ENCODE measurements at places on chromosomes 6 and 20.

- DNase-seq = no peak
These were observed 114.0 kb downstream of the PDSS2 start for GRCh38 chr6:107345393-107345792.

- DNase-seq = no peak
These were observed 298.2 kb downstream of the PHACTR1 start for GRCh38 chr6:13014504-13015378.

DNA sequence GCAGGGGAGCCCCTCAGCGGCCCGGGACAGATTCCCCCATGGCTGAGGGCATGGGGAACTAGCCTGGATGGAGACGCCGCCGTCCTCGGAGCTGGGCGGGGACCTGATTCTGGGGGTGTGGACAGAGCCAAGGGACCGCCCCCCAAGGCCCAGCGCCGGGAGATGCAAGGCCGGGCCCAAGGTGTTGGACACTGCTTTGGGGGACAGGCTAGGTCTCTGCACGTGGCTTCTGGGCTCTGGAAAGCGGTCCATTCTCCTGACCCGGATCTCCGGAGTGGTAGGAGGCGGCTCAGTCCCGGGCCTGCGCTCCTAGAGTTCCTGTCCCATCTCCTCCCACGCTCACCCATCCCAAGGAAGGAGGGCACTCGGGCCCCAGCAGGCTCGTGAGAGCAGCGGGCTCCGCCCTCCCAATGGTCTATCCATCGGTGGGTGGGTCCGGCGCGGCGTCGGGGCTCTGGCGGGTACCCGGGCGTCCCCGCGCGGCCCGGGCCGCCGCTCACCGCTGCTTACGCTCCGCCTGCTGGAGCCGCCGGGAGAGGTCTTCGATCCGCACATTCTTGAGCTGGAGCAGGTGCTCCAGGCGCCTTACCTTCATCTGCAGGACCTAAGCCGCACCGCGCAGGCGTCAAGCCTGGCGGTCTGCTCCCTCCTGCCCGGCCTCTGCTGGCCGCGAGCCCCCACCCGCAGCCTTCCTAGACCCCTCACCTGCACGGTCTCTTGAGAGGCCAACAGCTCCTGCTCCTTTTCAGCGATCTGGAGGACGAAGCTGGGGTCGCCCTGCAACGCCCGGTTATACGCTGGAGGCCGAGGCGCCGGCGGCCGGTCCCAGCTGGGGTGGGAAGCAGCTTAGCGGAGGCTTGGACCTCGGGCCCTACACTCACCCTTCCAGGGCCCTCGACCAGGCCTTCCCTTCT, 3.3 kb downstream of the SPEF1 start:
- no peak for DNase-seq

- no peak for DNase-seq
These were observed 6.2 kb downstream of the SAPCD1 start for GRCh38 chr6:31768363-31769257.
